ENCODE measurements at places on chromosomes 2 and 18.

- no peak for DNase-seq
Measured at GRCh38 chr2:191318729-191319078, 73.5 kb downstream of the MYO1B start.

- no peak for DNase-seq
Measured at GRCh38 chr2:187165936-187166610, 282.0 kb downstream of the CALCRL start.

GRCh38 chr2:100691846-100692245 is 128.1 kb upstream of the NPAS2 start:
- no peak for DNase-seq

- DNase-seq = no peak
Measured at GRCh38 chr2:9281145-9281544, 74.5 kb downstream of the ASAP2 start.

GRCh38 chr2:48134704-48135103 is 228.4 kb upstream of the FBXO11 start:
- DNase-seq = no peak

- no peak for DNase-seq
Measured at GRCh38 chr2:229996320-229996719, 72.4 kb downstream of the SLC16A14 start.

- DNase-seq = no peak
Measured at GRCh38 chr2:237888389-237888788, 29.0 kb downstream of the RAMP1 start.

- no peak for DNase-seq
Measured at GRCh38 chr2:102021779-102022178, 30.0 kb downstream of the IL1R2 start.

GRCh38 chr18:36693931-36694620 is 134.7 kb downstream of the TPGS2 start:
- no peak for DNase-seq

Data from activated T-cell treated with anti-CD3 and anti-CD28 coated beads, Interleukin-2, amount 50 U/mL, for 48 hours (primary cell).